ENCODE measurements at places on chromosomes 6 and 20. TPM values are rescaled to one million over a fixed set of nuclear protein-coding genes. Genes with fewer than 3 reads are reported as not detected.
A peak's percentile ranks its signal among the peaks of the same experiment; 100 is the strongest.

DNA sequence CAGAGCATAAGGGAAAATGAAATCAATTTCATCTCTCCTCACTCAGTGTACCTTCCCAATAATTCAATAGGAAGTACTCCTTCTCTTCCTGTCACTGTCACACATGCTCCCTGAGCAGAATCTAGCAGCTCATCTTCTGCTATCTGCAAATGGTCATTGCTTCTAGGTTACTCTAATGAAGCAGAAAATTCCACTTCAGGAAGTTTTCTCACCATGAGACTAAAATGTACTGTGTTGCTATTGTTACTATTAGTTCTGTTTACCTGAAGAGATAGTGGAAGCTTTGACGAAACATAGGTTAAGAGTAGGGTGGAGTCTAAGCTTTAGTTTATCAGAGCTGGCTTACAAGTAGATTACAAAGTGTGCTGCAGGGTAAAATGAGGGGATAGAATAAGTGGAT is 52.8 kb downstream of the RFX6 start:
- H3K27me3 ChIP-seq = no peaks in the 10 kb centered on the region
- H3K27ac ChIP-seq = no peak overlapping the region
- H3K4me3 ChIP-seq = no peak overlapping the region
- DNase-seq = no peak
- H3K36me3 ChIP-seq = no peaks in the 10 kb centered on the region

DNA sequence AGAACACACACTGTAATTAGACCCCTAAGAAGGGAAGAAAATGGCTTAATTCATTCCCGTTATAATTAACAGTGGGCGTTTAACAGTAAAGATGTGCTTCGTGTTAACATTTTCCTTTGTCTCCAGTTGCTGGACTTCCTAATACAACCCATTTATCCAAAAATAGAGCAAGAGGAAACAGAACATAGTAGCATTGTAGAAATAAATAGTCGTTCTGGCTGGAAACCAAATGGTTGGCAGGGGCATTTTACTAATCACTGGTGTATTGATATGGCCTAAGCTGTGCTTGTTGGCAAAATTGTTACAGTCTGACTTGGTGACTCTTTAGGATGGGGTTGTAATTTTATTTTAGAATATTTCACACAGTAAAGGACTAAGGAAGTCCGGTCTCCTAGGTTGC is 89.8 kb downstream of the BMP6 start:
- H3K36me3 ChIP-seq = no peaks in the 10 kb centered on the region
- no peaks in the 10 kb centered on the region for H3K4me1 ChIP-seq
- no peak overlapping the region for H3K27ac ChIP-seq

GRCh38 chr6:76381612-76382011 is 309.1 kb upstream of the IMPG1 start:
- no peak overlapping the region for H3K27ac ChIP-seq
- H3K27me3 ChIP-seq = no peaks in the 10 kb centered on the region
- H3K4me3 ChIP-seq = no peak overlapping the region
- no peaks in the 10 kb centered on the region for H3K36me3 ChIP-seq

- no peak for DNase-seq
- no peak overlapping the region for H3K4me3 ChIP-seq
- H3K4me1 ChIP-seq = no peaks in the 10 kb centered on the region
- H3K27ac ChIP-seq = no peak overlapping the region
- no peaks in the 10 kb centered on the region for H3K27me3 ChIP-seq
Observed at GRCh38 chr6:75932067-75932466, 140.4 kb downstream of the IMPG1 start.

GRCh38 chr20:49326026-49326425 is 48.2 kb upstream of the ZNFX1 start:
- no peak overlapping the region for H3K4me3 ChIP-seq
- no peaks in the 10 kb centered on the region for H3K27me3 ChIP-seq
- peaks cover 10% of the 10 kb centered on the region for H3K4me1 ChIP-seq
- no peak for DNase-seq
- H3K36me3 ChIP-seq = no peaks in the 10 kb centered on the region

DNA sequence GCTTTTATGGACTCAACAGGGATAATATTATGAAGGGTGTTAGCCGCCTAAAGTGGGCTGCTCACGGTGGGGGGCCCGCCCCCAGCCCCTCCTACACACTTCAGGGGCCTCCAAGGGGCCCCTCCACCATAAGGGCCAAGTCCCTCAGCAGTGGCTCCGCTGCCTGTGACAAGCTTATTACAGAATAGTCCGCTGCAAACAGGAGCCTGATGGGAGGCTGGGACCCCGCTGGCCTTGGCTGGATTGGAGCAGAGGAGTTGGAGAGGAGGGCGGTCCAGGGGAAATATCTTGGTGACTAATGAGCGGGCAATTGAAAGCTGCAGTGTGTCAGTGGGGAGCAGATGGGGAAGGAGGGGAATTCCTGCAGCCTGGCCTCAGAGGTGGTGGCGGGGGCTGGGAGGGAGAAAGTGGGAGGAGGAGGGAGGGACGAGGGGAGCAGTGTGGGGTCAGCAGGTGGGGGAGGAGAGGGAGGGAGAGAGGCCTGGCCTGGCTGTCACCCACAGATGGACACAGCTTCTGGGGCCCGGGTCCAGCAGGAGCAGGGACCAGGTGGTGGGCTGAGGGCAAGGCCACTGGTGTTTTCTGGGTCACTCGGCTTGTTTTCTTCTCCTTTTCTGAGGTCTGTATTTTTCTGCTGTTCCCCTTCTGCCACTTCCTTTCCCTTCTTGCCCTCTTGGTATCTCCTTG is 57.6 kb upstream of the FOXP4 start:
- DNase-seq = no peak
- no peak overlapping the region for H3K4me3 ChIP-seq
- no peaks in the 10 kb centered on the region for H3K4me1 ChIP-seq
- peaks cover 3% of the 10 kb centered on the region for H3K27me3 ChIP-seq
- H3K27ac ChIP-seq = no peak overlapping the region
- H3K36me3 ChIP-seq = no peaks in the 10 kb centered on the region

GRCh38 chr6:48747040-48747439 is 636.0 kb upstream of the PTCHD4 start:
- H3K36me3 ChIP-seq = no peaks in the 10 kb centered on the region
- no peak for DNase-seq
- H3K27me3 ChIP-seq = no peaks in the 10 kb centered on the region
- no peaks in the 10 kb centered on the region for H3K4me1 ChIP-seq
- no peak overlapping the region for H3K4me3 ChIP-seq

DNA sequence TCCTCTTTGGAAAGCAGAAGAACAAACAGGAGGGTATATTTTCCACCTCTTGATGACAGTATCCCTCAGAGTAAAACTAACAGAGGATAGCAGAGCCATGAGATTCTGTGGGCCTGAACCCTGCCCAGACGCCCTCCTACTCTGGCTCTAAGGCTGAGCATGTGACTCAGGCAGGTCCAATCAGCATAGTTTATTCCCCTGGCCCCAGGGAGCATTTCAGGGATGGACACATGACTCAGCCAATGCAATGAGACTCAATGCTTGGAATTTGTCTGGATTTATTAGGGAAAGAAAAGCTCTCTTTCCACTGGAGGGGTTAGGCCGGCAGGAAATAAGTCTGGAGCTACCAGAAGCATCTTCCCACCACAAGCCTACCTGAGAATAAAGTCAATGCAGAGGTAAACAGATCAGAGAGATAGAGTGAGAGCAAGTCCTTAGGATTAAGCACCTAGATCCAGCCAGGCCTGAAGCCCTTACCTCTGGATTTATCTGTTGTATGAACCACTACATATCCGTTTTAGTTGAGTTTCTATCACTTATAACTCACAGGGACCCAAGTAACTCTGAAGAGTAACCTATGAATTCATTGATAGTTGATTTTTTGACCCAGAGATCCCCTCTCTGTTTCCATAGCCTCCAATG is 68.2 kb upstream of the EYA2 start:
- H3K4me1 ChIP-seq = no peaks in the 10 kb centered on the region
- H3K27ac ChIP-seq = no peak overlapping the region
- DNase-seq = no peak
- no peaks in the 10 kb centered on the region for H3K27me3 ChIP-seq
- H3K36me3 ChIP-seq = no peaks in the 10 kb centered on the region
- no peak overlapping the region for H3K4me3 ChIP-seq

- no peaks in the 10 kb centered on the region for H3K27me3 ChIP-seq
- no peaks in the 10 kb centered on the region for H3K4me1 ChIP-seq
- no peaks in the 10 kb centered on the region for H3K36me3 ChIP-seq
- no peak overlapping the region for H3K4me3 ChIP-seq
Observed at GRCh38 chr20:16864069-16864468, 115.9 kb downstream of the OTOR start.

DNA sequence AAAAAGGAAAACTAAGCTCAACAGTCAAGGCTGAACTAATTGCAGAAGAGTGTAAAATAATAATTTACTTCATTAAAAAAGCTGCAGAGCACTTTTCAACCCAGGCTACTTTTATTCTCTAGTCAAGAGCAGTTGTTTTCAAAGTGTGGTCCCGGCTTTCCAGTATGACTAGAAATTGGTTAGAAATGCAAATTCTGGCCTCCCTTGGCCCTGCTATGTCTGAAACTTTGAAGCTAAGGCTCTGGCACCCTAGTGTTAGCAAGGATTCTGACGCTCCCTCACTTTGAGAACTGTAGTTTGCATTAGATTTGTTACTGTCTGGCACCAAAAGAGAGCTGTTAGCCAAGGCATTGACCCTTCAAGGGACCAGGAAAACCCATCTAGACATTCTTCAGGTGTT is 9.5 kb upstream of the NXT1 start:
- no peak overlapping the region for H3K27ac ChIP-seq
- no peaks in the 10 kb centered on the region for H3K4me1 ChIP-seq
- no peak overlapping the region for H3K4me3 ChIP-seq
- DNase-seq = no peak
- H3K27me3 ChIP-seq = no peaks in the 10 kb centered on the region
- no peaks in the 10 kb centered on the region for H3K36me3 ChIP-seq

DNA sequence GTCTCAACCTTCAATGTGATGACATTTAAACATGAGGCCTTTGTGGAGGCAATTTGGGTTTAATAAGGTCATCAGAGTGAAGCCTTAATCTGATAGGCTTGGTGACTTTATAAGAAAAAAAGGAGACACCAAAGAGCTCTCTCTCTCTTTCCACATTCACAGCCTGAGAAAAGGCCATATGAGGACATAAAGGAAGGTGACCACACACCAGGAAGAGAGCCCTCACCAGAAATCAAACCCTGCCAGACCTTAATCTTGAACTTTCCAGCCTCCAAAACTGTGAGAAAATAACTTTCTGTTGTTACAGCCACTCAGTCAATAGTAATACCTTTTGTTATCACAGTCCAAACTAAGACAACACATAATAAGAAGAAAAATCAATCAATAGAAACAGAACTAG is 47.7 kb downstream of the COL12A1 start:
- no peaks in the 10 kb centered on the region for H3K4me1 ChIP-seq
- no peak for DNase-seq
- H3K36me3 ChIP-seq = no peaks in the 10 kb centered on the region
- no peak overlapping the region for H3K27ac ChIP-seq
- no peak overlapping the region for H3K4me3 ChIP-seq

- no peaks in the 10 kb centered on the region for H3K4me1 ChIP-seq
- no peaks in the 10 kb centered on the region for H3K27me3 ChIP-seq
- no peak for DNase-seq
- no peak overlapping the region for H3K27ac ChIP-seq
- H3K36me3 ChIP-seq = no peaks in the 10 kb centered on the region
Observed at GRCh38 chr6:51098791-51099190, 280.1 kb downstream of the TFAP2B start.

- H3K36me3 ChIP-seq = no peaks in the 10 kb centered on the region
- H3K4me1 ChIP-seq = no peaks in the 10 kb centered on the region
- DNase-seq = no peak
Observed at GRCh38 chr6:143111443-143111842, 50.8 kb downstream of the AIG1 start.

DNA sequence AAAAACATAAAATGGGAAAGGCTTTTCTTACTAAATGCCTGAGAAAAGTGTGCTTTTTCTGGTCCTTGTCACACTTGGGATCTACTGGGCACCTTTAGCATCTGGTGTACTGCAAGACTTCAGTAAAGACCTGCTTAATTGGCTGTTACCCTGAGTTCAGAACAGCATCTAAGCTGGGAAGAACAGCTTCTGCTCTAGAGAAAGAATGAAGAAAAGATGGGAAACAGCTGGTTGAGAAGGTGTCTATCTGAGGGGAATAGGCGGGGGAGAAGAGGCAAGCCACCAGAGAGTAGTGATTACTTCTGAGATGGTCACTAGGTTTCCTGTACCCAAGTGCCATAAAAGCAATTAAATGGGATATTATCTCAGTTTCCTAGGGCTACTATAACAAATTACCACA is 128.2 kb upstream of the SPACA1 start:
- H3K27ac ChIP-seq = no peak overlapping the region
- DNase-seq = no peak
- no peaks in the 10 kb centered on the region for H3K36me3 ChIP-seq
- no peaks in the 10 kb centered on the region for H3K4me1 ChIP-seq

GRCh38 chr6:131628726-131629125 is 684 bp upstream of the MED23 start:
- H3K27ac ChIP-seq = no peak overlapping the region
- H3K27me3 ChIP-seq = no peaks in the 10 kb centered on the region
- peaks cover 17% of the 10 kb centered on the region for H3K4me1 ChIP-seq
- no peak for DNase-seq

GRCh38 chr6:106117579-106117978 is 31.4 kb downstream of the PRDM1 start:
- no peak overlapping the region for H3K4me3 ChIP-seq
- DNase-seq = peak; percentile 83
- H3K36me3 ChIP-seq = no peaks in the 10 kb centered on the region
- H3K27ac ChIP-seq = no peak overlapping the region

GRCh38 chr6:129817821-129818220 is 43.3 kb downstream of the TMEM244 start:
- DNase-seq = no peak
- no peak overlapping the region for H3K27ac ChIP-seq
- no peaks in the 10 kb centered on the region for H3K4me1 ChIP-seq
- H3K4me3 ChIP-seq = no peak overlapping the region

- no peaks in the 10 kb centered on the region for H3K27me3 ChIP-seq
- no peaks in the 10 kb centered on the region for H3K36me3 ChIP-seq
- no peak overlapping the region for H3K27ac ChIP-seq
- DNase-seq = no peak
- H3K4me1 ChIP-seq = peaks cover 6% of the 10 kb centered on the region
- H3K4me3 ChIP-seq = no peak overlapping the region
Observed at GRCh38 chr20:59190466-59190865, 26.8 kb downstream of the ZNF831 start.

GRCh38 chr6:29994826-29995225 is 52.5 kb downstream of the HLA-A start:
- H3K27ac ChIP-seq = no peak overlapping the region
- H3K27me3 ChIP-seq = no peaks in the 10 kb centered on the region
- no peaks in the 10 kb centered on the region for H3K36me3 ChIP-seq

EFCAB8 gene
- 0.35 TPM for total RNA-seq

SF3B5 gene
- 265 TPM for total RNA-seq

BCAS1 gene
- total RNA-seq = 0.09 TPM

PSORS1C2 gene
- not detected for total RNA-seq

IER3 gene
- total RNA-seq = 267 TPM

KHDC1 gene
- total RNA-seq = 6.3 TPM

MLN gene
- total RNA-seq = not detected

ASIP gene
- total RNA-seq = not detected

CAGE1 gene
- 0.18 TPM for total RNA-seq

SLC22A7 gene
- not detected for total RNA-seq

FOXF2 gene
- total RNA-seq = not detected
